Stimulated activated CD8-positive, alpha-beta memory T cell treated with anti-CD3 and anti-CD28 coated beads, Interleukin-7, amount 100 ng/mL, for 24 hours (primary cell): ENCODE measurements at places on chromosomes 12 and 14.

GRCh38 chr14:105030194-105030593, 9.3 kb upstream of the CDCA4 start:
- no peak for DNase-seq

DNA sequence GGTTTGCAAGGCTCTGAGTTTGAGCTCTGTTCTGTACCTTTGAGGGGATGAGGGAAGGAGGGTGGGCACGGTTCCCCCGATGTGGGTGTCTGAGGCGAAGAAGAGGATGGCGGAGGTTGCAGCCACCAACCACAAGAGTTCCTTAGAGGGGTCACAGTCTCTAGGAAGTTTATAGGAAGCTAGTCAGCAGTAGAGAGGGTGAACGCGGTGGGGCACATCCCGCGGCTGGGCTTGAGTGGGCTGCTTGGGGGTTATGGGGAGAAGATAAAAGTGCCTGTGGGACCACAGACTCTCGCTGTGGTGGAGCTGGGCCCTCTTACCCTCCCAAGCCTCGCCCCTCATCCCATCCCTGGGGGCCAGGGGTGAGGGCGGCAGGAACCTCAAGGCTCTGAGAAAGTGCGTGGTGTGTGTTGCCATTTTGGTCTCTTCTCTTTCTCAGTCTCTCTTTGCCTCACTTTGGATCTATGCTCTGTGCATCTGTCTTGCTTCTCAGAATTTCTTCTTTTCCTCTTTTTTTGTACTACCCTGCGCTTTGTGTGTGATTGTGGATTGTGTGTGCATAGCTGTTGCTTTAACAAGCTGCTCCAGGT, 2.7 kb downstream of the CD4 start:
- no peak for DNase-seq

DNA sequence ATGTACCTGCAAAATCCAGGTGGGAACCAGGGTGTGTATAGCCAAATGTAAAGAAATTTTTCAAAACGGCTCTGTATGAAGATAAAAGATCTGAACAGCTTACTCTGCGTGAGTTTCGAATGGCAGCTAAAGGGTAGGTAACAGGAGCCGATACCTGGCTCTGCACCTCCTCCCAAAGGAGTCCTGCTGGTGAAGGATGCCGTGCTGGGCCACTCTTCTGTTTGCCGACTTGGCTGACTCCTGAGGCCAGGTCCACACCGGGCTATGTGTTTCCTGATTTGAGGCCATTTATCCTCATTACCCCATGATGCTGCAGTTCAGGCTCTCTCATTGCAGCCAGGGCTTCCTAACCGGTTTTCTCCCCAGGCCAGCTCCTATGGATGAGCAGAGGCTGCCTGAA, 244.6 kb downstream of the SLC41A2 start:
- no peak for DNase-seq

GRCh38 chr12:18808221-18808620, 70.3 kb downstream of the CAPZA3 start:
- no peak for DNase-seq

GRCh38 chr12:13784504-13784903, 196.9 kb downstream of the GRIN2B start:
- DNase-seq: no peak

DNA sequence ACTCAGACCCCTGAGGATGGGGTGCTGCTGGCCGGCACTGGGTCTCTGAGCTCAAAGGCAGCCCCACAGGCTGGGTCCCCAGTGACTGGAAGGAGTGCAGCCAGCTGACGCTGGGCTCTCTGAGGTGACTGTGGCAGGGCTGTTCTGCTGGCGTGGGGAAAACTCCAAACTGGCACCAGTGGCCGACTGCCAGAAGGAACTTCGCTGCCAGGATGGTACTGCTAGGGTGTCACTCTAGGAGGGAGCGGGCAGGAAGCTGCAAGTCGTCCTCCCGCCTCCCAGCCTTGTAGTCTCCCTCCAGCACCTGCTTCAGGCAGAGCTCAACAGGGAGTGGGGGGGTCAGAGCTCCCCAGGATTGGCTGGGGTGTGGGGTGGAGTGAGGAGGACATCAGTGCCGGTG, 41.3 kb downstream of the CDC42BPB start:
- no peak for DNase-seq

DNA sequence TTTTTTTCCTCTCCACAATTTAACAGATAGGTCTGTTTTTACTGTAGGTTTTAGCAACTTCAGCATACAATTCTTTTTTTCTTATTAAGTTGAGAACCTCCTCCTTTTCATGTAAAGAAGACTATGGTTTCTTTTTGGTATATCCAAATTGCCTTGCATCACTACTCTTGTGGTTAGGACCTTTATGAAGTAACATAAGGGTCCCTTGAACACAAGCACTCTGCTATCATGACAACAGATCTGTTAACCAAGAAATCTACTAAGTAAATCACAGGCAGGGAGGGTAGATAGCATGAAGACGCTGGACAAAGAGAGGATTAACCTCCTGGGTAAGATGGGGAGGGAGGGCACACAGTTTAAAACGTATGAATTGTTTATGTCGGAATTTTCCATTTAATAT, 380.6 kb downstream of the CCDC91 start:
- DNase-seq: no peak
